ENCODE measurements at places on chromosomes 1 and 21.
A peak's percentile ranks its signal among the peaks of the same experiment; 100 is the strongest.

DNA sequence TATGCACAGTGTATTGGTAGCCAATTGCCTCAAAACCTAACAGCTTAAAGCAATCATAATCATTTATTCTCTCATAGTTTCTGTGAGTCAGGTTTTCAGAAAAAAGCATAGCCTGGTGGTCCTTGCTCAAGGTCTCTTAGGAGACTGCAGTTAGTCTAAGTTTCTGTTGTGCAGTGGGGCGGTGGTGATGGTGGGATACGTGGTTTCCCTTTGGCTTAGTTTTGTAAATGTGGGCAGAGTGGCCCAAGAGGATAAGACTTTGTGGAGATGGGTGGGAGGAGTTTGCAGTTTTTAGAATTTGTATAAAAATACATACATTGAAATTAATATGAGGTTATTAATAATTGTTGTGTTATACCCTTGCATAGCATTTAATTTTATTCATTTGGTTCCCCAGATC is 68.6 kb downstream of the NOS1AP start:
- no peak for DNase-seq

DNA sequence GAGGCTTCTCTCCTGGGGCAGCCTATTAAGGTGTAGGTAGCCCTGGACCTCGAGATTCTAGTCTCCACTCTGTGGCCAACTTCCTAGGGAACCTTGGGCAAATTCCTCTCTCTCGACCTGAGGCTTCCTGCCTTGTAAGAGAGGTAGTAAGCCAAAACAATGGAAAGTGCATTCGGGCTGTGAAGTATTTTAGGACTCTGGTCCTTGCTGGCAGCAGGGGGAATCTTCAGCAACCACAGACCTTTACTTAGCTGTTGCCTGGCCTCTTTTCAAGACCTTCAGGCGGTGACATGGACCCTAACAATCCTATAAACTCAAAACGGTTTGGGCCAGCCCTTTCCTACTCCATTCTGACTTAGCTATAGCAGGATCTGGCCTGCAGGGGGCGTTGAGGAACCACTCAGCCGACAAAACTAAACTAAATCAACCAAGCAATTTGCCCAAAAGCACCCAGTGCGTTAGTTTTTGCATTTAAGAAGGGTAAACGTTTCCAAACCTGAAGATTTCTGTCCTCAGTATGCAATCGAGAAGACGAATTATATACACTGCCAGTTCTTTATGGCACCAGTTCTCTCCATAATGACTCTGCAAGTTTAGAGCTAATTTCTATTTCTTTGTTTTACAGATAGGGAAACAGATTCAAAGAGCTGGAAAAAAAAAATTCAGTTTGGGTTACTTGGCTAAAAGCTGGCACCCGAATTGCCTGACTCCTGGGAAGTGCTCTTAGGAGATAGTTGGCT is 10.9 kb upstream of the SESN2 start:
- DNase-seq = peak; percentile 84

- DNase-seq = peak; percentile 80
Measured at GRCh38 chr1:24966724-24967346, 36.8 kb upstream of the RUNX3 start.

- DNase-seq = no peak
Measured at GRCh38 chr1:189986516-189986915, 491.1 kb downstream of the BRINP3 start.

DNA sequence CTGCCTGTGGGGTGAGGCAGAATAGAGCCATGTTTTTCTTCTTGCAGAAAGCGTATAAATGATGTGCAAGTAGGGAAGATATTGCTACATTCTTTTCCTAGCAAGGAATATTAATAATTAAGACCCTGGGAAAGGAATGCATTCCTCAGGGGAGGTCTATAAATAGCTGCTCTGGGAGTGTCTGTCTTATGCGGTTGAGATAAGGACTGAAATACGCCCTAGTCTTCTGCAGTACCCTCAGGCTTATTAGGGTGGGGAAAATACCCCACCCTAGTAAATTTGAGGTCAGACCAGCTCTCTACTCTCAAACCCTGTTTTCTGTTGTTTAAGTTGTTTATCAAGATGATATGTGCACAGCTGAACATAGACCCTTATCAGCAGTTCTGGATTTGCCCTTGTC is 155.9 kb upstream of the HMCN1 start:
- no peak for DNase-seq

GRCh38 chr1:74480068-74480467 is 32.3 kb downstream of the LRRC53 start:
- no peak for DNase-seq

DNA sequence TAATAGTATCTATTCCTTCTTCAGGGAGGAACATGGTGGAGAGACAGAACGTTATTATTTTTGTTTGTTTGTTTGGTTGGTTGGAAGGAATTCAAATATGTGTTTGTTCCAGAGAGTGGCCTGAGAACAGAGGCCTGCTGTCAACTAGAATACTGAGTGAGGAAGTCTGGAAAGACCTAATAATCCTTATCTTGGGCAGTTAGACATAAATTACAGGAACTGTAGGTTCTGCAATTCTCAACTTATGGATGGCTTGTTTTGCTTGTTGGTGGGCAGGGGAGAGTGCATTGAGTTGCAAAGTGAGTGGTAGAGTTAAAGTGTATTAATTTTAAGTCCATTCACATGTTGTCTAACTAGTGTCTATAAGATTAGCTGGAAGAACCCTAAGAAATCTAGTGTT is 197.6 kb downstream of the BACH1 start:
- DNase-seq = no peak

- DNase-seq = no peak
Measured at GRCh38 chr1:158422212-158422611, 3.8 kb downstream of the OR10K2 start.

DNA sequence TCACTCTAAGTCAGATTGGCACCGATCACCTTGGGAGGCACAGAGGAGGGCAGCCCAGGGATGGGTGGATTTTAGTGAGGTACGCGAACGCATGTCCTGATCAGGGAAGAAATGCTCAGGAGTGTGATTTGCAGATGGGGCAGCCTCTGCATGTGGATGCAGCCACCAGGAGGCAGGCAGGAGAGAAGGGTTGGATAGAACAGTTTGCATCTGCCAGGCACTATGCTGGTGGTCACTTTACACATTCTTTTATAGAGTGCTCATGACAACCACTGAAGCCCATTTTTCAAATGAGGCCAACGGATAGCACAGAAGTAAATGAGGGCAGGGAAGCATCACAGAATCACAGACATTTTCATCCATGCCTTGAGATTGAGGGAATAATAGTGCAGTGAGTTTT is 5.7 kb downstream of the LAMB3 start:
- DNase-seq = no peak

GRCh38 chr1:52364235-52364839 is 1.7 kb downstream of the CC2D1B start:
- DNase-seq = no peak

GRCh38 chr1:204520834-204521709 is 4.9 kb downstream of the MDM4 start:
- DNase-seq = peak; percentile 51

DNA sequence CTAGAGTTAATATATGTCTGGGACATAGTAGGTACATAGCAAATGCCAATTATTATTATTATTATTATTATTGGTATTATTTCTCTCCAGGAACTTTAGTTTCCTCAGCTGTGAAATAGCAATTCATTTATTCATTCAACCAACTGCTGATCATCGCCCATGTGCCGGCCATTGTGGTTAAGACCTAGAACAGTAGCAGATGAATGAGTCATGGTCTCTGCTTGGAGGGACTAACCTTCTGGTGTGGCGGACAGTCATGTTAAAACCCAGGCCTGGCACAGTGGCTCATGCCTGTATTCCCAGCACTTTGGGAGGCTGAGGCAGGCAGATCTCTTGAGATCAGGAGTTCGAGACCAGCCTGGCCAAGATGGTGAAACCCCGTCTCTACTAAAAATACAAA is 23.8 kb upstream of the LDLRAP1 start:
- no peak for DNase-seq

- DNase-seq = no peak
Measured at GRCh38 chr1:20367626-20368025, 77.0 kb downstream of the VWA5B1 start.

- no peak for DNase-seq
Measured at GRCh38 chr1:202553560-202554038, 156.7 kb downstream of the SYT2 start.

GRCh38 chr1:15346346-15347030 is 63.2 kb upstream of the EFHD2 start:
- DNase-seq = no peak

All from activated naive CD4-positive, alpha-beta T cell treated with Interleukin-2 at 50 U/mL for 16 hours (primary cell).